ENCODE measurements at places on chromosomes 5 and 9.

DNA sequence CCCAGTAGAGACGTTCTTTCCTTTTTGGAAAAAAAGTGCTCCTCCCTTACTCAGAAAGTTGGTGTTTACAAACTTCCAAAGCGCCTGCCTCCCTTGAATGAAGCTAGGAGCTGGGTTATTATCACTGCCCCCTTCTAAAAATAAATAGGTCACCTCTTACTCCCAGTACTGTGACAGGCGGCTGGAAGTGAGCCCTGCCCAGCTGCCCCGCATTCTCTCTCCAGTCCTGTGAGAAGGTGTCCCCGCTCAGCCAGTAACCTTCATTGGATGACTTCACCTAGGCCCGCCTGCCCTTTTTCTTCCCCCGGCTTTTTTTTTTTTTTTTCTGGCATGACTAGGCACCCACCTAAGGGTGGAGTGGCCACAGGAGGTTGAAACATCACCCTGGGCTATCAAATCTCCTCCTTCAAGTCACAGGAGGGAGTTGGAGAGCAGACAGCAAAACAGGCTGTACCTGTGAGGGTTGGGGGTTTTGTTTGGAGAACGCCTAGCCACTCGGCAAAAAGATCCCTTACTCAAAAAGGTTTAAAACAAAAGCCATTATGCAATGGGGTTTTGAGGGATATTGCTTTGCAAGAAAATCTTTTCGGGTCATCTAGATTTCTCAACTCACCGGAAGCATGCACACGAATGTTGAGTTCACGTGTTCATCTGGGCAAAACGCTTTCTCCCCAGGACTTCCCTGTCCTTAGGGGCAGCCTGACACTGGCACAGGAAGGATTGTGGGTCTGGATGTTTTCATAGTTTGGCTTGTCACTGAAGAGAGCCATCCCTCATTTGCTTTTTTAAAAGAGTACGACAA lies 43.3 kb upstream of the ZNF622 start:
- DNase-seq: no peak

DNA sequence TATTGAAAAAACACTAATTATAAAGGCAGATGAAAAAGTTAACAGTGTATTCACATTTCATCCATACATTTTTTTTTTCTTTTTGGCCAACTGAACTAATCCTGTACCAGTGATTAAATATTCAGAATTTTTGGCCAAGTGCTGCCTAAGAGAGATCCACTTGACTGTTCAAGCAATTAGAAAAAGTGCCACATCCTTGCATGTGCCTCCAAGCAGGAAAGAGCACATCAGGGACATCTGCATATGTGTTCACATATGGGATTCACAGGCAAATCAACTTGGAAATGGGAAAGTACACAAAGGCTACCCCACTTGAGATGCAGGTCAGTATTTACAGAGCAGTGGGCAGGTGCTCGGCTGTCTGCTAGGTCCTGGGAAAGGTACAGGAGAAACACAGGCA lies 163.3 kb upstream of the LHFPL2 start:
- no peak for DNase-seq

GRCh38 chr5:96079075-96079474 lies 117.4 kb upstream of the ELL2 start:
- no peak for DNase-seq

DNA sequence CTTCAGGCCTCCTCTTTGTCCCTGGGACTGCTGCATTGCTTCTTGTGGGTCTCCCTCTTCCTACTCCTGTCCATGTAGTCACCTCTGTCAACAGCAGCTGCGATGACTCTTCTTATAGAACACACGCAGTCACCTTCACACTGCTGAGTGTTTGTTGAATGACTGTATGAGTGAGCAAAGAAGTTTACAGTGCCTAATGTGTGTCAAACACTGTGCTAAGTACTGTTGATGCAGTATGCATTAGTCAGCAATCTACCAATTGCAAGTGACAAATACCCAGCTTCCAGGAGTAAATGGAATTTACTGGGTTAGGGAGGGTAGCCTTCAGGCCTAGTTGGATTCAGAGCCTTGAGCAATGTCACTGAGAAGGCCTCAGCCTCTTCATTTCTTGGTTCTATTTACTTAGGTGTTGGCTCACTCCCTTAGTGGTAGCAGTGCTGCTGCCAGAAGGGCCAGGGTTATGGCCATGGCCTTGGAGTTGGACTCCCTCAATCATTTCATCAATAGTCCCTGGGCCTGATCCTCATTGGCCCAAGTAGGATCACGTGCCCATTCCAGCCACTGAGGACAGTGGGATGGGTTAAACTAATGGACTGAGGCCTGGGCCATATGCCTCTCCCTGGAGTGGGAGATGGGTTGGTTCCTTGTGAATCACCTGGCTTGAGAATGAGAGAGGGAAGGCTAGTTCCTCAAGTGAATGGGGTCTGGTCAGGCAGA lies 93.5 kb downstream of the RGS3 start:
- no peak for DNase-seq
